Amniotic epithelial cell (primary cell): ENCODE measurements at places on chromosomes 2 and 18.

- no peak for DNase-seq
These were observed 379.6 kb downstream of the FBXO15 start for GRCh38 chr18:73768043-73768442.

- DNase-seq = no peak
These were observed 515.7 kb upstream of the HS6ST1 start for GRCh38 chr2:128834207-128834879.

DNA sequence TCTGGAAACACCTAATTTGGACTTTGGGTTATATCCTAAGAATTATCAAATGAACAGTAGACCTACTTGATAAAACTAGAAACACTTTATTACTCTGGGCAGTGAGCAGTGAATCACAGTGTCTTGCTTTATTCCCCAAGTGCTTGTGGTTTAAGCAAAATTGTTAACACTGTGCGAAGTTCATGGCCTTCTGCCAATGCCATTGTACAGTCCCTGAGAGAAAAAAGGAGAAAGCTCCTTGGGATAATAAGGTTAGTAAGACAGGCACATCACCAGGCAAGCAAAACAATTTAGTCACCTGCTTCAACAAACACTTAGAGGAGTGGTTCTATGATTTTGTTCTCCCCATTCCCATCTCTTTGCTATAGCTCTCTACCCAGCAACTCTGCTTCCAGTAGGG is 39.8 kb downstream of the ADCYAP1 start:
- DNase-seq = peak; percentile 52

DNA sequence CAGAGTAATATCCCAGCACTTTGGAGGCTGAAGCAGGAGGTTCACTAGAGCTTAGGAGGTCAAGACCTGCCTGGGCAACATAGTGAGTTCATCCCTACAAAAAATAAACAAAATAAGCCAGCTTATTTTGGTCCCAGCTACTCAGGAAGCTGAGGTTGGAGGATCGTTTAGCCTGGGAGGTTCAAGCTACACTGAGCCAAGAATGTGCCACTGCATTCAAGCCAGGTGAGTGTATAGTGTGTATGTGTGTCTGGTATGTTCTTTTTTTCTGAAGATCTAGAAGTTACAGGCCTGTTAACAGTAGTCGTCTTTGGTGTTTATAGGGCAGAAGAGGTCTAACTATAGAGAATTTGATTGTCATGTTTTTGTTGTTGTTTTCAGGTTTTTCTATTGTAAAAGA is 40.2 kb downstream of the ZC3H15 start:
- no peak for DNase-seq

DNA sequence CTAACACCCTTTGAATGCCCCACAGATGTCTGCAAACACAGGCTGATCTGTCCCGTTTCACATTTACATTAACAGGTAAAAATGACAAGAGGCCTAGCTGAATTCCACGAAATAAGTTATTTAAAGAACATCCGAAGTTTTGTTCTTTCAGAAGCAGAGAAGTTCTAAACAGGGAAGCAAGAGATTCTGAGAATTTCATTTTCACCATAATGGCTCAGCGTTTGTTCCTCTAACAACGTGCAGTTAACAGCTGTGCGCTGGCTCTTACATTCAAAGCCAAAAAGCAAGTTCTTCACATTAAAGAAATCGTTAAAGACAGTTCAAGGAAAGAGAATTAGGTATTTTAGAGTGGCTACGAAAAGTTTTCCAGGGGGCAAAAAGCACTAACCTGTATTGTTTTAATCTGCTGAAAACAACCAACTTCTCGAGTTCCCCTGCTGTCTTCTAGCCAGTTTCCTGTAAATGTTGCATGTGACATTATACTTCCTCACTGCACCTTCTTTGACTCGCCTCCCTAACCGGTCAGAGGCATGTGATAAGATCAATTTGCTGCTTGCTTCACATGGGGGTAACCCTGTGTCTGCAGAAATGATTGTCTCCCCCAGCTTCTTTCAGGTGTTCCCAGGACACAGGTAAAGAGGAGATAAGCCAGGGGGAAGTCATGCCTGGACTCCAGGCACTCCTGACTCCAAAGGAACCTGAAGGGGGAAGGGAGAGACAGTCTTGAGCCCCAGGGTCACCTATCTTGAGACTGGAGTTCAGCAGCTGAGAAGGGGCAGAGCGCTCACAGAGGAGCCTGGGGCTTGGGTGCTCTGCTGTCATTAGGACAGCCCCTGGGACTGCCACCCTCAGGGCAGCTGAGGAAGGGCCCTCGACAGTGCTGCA is 36.8 kb upstream of the WIPF1 start:
- DNase-seq = no peak

DNA sequence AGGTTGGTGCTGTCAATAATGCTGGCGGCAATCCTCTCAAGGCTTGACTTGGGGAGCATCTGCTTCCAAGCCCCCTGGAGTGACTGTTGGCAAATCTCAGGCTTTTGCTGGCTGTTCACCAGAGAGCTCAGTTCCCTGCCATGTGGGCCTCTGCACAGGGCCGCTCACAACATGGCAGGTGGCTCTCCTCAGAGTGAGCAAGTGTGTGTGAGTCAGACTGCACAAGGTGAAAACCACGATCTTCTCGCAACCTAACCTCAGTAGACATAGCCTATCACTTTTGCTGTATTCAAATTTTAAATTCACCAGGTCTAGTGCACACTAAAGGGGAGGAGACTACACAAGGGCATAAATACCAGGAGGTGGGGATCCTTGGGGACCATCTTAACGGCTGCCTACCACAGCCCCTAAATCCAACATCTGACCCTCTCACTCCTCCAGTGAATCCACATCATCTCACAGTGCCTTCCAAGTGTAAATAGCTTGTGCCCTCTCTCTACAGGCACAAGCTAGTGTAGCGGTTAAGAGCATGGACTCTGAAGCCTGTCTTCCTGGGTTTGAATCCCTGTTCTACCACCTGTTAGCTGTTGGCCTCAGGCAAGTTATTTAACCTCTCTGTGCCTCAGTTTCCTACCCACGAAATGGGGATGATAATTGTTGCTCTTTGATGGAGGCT is 187.7 kb upstream of the CXCR4 start:
- no peak for DNase-seq

- DNase-seq = no peak
These were observed 414.8 kb upstream of the HS6ST1 start for GRCh38 chr2:128733450-128733849.

DNA sequence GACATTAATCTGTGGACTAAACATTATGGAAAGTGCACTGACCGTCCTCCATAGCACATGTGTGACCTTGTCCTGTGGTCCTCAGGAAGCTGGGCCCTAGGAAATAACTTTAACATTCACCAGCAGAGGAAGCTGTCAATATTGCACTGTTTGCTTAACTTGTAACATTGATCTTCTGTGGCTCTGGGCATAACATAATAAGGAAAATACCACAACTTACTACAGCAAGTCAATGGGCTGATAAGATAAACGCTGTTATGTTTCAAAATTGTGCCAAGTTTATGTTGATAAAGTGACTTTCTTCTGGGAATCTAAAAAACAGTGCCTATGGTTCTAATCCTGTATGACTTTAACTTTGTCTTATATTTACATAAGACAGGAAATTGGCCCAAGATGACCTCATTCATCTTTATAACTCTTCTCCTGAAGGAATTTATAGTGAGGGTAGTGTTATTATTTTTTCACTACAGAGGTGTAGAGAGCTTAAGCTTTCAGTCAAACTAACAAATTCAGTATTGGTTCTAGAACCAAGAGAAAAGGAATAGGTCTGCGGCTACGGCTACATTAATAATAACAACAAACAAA is 113.7 kb upstream of the MAP4K3 start:
- DNase-seq = peak; percentile 51
